Suppressor macrophage treated with lipopolysaccharide for 1 hour (primary cell): ENCODE measurements at places on chromosomes 7 and 10.

DNA sequence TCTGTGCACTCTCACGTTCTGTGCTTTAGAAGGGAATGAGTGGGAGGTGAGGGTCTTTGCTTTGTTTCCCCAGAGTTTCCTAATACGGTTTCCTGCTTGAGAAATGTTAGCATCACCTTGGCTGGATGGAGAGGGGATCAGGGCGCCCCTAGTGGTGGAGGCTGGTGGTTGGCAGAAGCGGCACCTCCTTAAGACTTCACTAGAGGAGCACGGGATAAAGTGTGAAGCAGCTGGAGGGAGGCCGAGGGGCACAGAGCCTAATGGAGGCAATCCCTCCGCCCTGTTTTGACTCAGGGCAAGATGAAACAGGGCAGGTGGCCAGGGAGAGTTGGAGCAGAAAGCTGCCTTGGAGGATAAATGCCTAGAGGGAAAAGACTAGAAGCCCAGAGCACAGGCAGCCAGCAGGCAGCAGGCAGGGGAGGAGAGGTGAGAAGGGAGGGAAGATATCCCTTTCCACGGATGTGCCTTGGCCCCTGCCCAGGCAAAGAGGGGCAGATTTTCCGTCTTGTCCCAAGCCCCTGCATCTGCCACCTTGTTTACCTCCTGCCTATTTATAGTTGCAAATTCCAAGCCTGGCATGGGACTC, 56.0 kb upstream of the BTRC start:
- DNase-seq, result peak; percentile 46

- peak; percentile 86 for DNase-seq
Measured at GRCh38 chr10:77261146-77261545, 376.5 kb downstream of the KCNMA1 start.

- DNase-seq, result no peak
Measured at GRCh38 chr7:1647961-1648672, 22.0 kb upstream of the ELFN1 start.

DNA sequence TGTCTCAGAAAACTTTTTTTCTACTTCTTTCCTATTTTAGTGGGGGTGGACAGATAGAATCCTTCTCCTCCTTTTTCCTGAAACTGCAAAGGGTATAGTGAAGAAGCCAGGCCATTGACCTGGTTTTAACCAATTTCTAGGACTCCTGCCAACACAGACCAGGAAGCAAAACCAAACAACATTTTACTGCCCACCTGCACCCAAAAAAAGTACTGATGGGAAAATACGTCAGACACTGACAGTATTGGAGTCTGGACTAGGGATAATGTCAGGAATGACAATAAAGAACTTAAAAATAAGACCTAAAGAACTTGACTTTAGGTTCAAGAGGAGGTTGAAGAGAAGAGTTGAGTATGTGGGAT, 5.0 kb upstream of the STEAP4 start:
- DNase-seq, result no peak

GRCh38 chr7:24836084-24836483, 78.8 kb upstream of the GSDME start:
- peak; percentile 56 for DNase-seq

DNA sequence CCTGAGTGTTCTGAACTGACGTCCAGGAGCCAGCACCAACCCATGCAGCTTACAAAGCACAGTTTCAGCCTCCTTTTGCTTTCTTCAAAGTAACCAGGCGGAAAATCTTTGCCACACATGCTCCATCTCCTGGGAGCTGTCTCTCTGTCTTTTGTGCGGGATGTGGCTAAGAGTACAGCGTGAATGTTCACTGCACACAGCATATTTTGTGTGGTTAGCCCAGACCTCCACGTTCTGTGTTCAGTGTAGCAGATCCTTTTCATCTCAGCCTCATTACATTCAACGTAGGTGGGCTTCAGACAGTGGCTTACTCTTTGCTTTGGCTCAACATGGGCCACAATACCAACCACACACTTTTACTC, 200.8 kb downstream of the TNS3 start:
- DNase-seq, result no peak
